ENCODE measurements at places on chromosomes 7 and 10.

- no peak for DNase-seq
Observed at GRCh38 chr10:3777981-3778691, 6.9 kb downstream of the KLF6 start.

DNA sequence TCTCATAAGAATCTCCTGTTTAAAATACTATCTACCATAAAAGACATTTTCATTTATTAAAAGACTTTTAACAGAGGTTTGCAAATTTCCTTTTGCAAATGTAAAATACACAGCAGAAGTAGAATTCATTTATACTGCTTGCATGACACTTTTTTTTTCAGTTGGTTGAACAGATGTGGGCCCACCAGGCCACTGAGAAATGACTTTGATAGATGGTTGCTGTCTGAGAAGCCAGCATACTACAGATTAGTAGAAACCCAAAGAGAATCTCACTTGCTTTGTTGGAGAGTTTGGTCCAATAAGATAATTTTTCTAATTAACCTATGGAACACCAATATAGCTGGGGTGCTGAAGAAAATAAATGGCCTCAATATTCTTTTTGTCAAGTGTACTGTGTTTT lies 66.3 kb downstream of the PHF14 start:
- no peak for DNase-seq

GRCh38 chr7:29271319-29271658 lies 76.7 kb downstream of the CHN2 start:
- DNase-seq: no peak

- no peak for DNase-seq
Observed at GRCh38 chr10:99328579-99329303, 415 bp upstream of the CNNM1 start.

- no peak for DNase-seq
Observed at GRCh38 chr10:51230887-51231585, 156.7 kb downstream of the PRKG1 start.

DNA sequence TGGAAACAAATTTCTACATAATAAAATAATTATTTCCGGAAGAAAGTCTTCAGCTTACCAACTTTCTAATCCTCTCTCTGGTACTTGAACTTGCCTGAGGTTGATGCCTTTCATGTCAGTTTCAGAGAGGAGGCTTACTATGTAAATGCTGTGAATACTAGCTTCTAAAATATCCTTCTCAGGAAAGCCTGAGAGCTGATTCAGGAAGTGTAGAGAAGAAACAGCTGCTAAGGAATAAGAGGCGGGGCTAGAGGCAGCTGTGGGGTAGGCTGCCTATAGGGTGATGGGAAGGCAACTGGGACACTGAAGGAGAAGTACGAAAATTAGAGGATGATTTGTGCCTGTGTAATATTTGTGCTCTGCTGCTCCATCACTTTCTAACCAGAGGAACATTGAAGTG lies 69.3 kb downstream of the AVL9 start:
- no peak for DNase-seq

- no peak for DNase-seq
Observed at GRCh38 chr7:67616517-67616916, 619.9 kb downstream of the TYW1 start.

- no peak for DNase-seq
Observed at GRCh38 chr7:19413443-19413965, 268.3 kb upstream of the FERD3L start.

DNA sequence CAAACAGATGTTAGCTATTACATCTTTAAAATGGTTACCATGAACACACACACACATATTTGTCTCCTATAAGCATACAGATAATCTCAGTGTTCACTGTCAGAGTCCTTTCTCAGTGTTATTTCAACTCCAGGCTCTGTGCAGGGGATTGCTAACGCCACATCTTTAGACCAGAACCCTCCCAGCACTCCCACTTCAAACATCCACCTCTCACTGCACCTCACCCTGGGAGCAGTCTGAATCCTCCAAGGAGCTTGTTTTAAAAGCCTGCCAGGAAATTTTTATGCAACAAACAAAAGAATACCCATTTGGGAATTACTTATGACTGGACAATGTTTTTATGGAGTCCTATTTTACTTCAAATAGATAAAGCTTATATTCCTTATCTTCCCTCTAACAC lies 107.4 kb downstream of the PARD3 start:
- no peak for DNase-seq

- DNase-seq: no peak
Observed at GRCh38 chr7:83937930-83938329, 256.7 kb downstream of the SEMA3A start.

DNA sequence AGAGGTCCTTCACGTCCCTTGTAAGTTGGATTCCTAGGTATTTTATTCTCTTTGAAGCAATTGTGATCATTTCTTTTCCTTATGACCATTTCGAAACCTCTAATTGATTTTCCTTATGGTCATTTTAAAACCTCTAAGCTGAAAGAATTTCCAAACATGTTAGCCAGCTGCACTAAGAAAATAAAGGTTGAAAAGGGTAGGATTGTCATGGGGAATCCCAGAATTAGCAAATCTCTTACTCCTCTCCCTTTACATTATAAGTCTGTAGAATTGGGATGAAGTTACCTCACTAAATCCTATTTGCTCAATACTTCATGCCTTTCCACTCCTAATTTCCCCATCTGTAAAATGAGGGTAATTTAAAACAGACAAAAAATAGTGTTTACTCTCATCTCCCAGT lies 79.5 kb downstream of the FAM185A start:
- no peak for DNase-seq

DNA sequence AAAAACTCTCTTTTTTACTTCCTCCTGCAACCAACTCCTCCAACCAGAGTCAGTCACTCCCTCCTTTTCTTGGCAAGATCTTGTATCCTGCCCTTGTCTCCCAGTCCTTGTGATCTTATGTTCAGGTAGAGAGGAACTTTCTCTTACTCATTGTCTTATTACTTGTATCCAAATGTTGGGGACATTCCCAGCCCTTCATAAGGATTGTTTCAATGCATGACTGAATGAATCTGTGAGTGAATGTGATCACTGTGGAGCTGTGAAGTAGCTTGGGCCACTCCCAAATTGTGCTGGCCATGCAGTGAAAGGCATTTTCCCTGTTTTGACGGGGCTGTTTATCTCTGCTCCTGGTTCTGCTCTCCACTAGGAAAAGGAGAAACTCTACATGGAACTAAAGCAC lies 93.7 kb downstream of the CFAP58 start:
- no peak for DNase-seq
